Fibroblast of pulmonary artery (primary cell): ENCODE measurements at places on chromosomes 5 and 9.

DNA sequence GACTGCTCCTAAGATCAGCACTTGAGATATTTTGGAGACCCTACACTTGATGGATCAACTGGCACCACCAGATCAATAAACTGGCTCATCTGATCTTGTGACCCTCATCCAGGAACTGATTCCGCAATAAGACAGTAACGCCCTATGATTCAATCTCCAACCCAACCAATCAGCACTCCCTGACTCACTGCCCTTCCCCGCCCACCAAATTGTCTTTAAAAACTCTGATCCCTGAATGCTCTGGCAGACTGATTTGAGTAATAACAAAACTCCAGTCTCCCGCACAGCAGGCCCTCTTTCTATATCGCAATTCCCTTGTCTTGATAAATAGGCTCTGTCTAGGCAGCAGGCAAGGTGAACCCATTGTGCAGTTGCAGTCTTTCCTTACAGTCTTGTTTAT lies 677.0 kb downstream of the LRRC70 start:
- DNase-seq, result no peak

DNA sequence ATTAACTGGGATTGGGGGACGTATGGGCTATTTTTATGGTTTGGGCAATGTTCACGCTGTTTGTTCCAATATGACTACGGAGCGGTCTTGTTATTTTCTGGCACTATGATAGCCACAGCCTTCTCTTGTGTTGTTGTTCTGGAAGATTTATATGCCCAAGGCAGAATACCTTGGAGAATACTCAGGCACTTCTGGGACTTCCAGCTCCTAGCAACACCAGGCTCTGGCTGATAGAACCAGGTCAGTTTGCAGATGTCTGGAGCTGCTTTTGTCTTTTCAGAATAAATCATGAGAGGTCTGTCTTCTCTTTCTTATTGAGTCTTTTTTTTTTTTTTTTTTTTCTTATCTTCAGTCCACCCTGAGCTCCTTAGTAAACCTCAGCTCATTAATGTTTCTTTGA lies 262.5 kb downstream of the MED10 start:
- no peak for DNase-seq

- no peak for DNase-seq
These were observed 318.1 kb downstream of the PIK3R1 start for GRCh38 chr5:68533571-68534084.

GRCh38 chr5:173234129-173234790 lies 746 bp downstream of the NKX2-5 start:
- no peak for DNase-seq

DNA sequence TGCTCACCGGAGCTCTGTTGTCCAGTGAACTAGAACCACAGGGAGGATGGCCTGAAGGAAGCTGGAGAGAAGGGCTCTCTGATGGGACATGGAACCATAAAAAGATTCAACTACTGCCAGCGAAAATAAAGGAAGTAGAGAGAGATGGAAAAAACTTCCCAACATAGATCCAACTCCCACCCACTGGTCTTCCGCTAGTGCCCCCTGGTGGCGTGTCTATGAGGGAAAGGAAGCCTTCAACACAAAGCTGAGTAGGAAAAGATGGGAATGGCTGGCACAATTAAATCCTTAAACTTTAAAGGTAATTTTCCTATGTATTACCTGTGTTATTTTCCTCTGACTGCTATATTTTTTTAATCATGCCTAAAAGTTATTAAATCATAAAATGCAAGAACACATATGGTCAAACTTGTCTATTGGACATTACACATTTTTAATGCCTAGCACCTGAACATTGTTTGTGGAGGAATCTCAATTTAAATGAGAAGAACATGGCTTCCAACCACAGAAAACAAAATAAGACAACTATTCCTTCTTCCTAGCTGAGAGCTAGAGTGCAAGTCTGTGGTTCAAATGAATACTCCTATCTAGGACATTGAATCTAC lies 51.5 kb downstream of the CEP120 start:
- DNase-seq, result peak; percentile 33

GRCh38 chr9:70495514-70495913 lies 81.1 kb upstream of the KLF9 start:
- no peak for DNase-seq

DNA sequence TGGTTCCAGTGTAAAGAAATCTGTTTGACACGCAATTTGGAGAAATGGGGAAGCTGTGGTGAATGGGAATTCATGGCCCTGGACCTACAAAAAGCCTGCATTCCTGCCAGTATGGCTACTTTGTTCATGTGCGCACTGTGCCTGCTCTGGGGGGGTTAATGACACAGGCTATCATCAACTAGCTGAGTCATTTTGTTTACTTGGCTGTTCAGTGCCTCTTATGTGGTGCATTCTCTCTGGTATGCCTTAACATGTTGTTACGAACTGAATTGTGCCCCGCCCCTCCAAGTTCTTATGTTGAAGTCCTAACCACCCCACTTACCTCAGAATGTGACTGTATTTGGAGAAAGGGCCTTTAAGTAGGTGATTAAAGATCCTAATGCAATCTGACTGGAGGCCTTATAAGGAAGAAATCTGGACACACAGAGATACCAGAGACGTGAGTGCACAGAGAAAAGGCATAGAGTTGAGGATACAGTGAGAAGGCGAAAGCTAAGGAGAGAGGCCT lies 20.4 kb upstream of the UBAP1 start:
- peak; percentile 71 for DNase-seq

DNA sequence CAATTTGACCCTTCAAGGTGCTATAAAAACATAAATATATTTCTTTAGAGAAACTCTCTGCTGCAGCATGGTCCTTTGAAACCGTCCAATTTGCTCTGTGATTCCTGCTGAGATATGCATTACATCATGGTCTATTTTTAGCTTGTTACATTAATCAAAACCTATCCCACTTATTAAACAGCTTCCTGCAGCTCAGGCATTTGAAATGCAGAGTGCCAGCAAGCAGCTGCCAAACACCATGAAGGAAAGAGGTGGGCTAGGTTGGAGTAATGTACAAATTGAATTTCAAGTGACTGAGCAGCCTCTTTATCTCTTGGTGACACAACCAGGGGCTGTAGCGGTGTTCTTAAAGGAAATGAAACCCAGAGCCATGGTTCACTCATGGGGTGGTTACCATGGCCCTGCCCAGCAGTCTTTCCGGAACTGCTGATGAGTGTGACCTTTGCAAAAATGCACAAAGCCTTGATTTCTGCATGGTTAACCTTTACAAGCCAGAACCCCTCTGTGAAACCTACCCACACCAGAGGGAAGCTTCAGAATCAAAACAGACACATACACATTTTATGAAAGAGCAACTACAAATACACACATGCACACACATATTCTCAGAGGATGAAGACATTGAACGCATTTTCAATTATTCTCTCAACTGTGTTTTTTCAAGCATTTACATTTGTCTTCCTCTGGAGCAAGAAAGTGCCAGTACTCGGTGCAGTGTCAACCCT lies 155.8 kb upstream of the ZNF608 start:
- DNase-seq, result peak; percentile 29

DNA sequence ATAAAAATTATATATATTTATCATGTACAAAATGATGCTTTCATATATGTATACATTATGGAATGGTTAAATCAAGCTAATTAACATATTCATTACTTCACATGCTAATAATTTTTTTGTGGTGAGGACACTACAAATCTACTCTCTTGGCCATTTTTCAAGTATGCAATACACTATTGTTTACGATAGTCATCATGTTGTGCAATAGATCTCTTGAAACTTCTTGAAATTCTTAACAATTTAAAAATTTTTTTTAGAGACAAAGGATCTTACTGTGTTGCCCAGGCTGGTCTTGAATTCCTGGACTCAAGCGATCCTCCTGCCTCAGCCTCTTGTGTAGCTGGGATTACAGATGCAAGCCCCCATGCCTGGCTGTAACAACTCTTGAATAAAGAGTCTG lies 45.2 kb upstream of the SHOC1 start:
- peak; percentile 85 for DNase-seq

GRCh38 chr9:121023064-121023463 lies 27.0 kb downstream of the C5 start:
- peak; percentile 22 for DNase-seq

GRCh38 chr9:135827866-135828580 lies 79.3 kb downstream of the CAMSAP1 start:
- no peak for DNase-seq

GRCh38 chr5:176383961-176384360 lies 4.4 kb downstream of the NOP16 start:
- DNase-seq, result no peak

DNA sequence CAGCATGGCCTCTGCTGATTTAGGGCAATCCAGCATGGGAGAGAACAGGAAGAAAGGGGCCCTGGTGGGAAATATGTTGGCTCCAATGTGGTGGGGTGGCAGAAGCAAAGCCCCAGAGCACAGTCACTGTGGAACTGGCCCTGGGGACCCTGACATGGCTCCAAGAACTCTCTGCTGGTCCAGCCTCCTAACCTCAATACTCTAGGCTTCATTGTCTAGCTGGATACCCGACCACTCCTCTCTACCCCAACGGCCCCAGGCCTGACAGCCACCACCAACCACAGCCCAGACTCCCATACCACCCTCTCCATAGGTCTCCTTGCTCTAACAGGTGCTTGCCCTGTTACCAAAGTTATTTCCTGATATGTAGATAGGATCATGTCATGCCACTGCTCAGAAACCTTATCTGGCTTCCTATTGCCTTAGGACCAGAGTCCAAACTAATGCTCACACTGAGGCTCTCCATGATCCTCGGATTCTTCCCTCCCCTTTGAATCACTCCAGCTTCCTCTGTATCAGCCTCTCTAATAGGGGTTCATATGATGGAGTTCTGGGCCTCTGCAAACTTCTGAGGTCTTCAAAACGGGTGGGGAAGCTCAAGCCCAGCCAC lies 12.9 kb downstream of the ACSL6 start:
- DNase-seq, result no peak

DNA sequence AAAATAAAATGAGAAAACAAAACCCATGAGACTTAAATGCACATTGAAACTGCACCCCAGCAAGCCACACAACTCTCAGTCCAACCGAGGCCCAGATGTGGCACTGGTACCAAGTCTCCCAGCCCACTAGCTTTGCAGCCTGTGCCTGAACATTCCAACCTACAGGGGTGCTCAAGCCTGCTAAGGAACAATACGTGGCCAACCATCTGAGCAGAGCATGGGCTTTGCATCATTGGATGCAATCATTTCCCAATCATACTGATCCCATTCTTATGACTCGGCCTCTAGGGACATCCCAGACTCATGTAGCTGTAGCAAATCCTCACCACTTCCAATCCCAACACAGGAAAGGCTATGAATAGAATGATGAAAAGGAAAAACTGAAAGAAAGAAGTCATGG lies 297.2 kb downstream of the SPOCK1 start:
- peak; percentile 91 for DNase-seq

DNA sequence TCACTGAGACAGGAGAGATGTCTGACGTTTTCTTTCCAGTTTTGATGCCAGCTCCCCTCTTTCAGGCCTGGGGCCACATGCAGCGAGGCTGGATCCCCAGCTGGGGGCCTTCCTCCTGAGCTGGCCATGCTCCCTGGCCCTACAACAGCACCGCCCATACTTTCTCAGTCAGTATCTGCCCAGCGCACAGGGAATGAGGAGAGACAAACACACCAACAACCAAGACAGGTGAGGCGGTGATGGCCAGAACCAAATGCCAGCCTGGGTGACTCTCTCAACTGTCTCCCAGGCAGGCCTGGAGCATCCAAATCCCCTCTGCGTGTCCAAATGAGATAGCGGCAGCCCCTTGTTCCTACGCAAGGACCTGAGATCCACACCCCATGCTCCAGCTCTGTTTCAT lies 109.6 kb downstream of the ROR2 start:
- DNase-seq, result no peak

- DNase-seq, result no peak
These were observed 94.5 kb downstream of the TMC1 start for GRCh38 chr9:72615931-72616330.

- DNase-seq, result no peak
These were observed 108.0 kb downstream of the PAM start for GRCh38 chr5:102863058-102863457.

DNA sequence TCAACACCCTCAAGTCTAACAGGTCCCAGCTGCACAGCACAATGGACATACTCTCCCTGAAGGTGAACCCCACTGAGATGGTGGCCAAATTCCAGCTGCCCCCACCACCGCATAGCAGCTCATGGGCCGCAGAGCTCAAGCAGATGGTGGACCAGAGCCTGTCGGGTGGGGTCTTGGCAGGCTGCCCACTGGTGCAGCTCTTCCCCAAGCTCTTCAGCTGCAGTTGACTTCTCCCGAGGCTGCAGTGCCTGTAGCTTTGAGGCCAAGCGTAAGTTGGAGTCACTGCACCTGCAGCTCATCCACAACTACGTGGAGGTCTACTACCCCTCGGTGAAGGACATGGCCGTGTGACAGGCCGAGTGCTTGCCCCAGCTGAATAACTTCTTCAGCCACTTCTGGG lies 56.6 kb upstream of the SPTLC1 start:
- DNase-seq, result no peak

GRCh38 chr5:15529821-15530220 lies 29.8 kb downstream of the FBXL7 start:
- peak; percentile 66 for DNase-seq

DNA sequence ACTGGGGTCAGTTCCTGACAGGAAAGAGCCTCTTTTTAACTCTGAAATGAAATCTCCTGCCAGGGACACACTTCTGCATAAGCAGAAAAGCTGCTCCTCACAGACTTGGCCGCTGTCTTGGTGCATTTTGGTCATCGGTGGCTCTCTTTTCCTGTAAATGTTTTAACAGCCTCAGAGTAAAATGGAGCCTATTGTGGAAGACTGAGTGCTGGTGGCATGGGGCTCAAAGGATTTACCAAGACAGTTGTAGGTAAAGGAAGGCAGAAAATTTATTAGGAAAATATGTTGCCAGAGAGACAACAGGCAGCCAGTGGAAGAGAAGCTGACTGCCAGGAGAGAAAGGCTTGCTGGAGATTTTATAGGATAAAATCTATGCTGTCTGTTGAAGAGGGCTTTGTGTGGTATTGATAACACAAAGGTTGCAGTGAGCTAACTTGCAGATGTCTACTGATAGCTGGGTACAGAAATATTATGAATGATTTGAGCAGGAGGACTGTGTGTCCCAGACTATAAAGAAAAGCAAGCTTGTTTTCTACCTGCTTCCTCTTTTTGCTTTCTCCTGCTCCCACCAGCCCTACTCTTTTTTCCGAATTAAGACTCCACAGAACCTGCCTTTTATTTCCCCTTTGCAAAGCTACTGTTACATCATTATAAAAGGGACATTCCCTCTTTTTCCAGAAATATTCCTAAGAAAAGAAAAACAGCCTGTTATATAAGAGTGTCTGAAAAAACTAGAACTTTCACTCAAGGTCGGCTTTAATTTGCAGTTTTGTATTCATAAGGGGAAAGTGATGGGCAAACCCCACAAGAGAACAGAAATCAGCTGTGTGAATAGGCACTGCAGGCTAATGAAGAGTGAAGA lies 27.9 kb upstream of the IFNA14 start:
- DNase-seq, result no peak
